ENCODE measurements at places on chromosomes 3 and 15.

DNA sequence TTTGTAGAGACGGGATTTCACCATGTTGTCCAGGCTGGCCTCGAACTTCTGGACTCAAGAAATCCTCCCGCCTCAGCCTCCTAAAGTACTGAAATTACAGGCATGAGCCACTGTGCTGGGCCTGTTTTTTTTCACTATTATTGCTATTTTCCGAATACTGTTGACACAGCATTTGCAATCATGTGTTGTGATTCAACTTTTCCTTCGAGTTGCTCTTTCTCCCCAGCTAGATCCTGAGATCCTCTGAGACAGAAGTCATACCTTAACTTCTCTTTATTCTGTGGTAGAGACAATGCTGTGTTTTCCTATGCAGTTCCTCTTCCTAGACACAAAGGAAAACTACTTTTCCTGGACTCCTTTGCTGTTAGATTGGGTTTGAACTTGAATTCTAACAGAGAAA is 46.4 kb upstream of the USP3 start:
- no peak for DNase-seq

- DNase-seq: no peak
These were observed 138.3 kb downstream of the ALDH1A2 start for GRCh38 chr15:57927091-57927631.

DNA sequence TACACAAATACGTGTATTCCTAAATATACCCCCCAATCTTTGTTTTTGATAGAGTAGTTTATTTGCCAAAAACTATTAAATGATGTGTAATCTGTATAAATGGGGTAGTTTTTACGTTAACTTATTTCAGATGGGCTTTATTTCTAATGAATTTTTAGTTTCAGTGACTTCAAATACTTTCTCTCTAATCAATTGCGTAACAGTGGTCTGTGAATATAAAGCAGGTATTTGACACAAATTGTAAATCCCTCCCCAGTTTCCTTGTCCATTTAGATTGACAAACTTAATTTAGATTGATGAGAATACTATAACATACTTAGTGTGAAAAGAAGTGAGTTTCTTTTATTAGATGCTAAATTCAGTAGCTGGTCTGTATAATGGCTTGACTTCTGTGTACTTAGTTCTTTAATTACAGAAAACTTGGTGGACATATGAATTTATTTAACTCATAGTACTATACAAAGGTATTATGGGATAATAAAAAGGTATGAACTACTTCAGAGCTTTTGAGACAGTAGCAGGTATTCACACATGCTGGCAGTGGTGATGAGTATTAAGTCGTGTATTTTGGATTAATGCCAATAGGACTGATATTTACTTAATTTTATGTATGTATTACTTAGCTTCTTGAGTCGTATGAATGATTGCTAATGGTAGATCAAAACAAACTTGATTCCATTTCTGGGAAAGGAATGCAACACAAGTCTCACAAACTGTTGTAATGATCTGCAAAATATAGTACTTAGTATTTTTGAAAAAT is 81.6 kb downstream of the STT3B start:
- peak; percentile 26 for DNase-seq

GRCh38 chr3:89238846-89239245 is 131.4 kb downstream of the EPHA3 start:
- peak; percentile 48 for DNase-seq

GRCh38 chr3:131972550-131972949 is 62.3 kb downstream of the CPNE4 start:
- no peak for DNase-seq

GRCh38 chr3:39358333-39358732 is 24.8 kb upstream of the SLC25A38 start:
- DNase-seq: no peak

- DNase-seq: no peak
These were observed 159.9 kb downstream of the FMN1 start for GRCh38 chr15:33034588-33034987.

DNA sequence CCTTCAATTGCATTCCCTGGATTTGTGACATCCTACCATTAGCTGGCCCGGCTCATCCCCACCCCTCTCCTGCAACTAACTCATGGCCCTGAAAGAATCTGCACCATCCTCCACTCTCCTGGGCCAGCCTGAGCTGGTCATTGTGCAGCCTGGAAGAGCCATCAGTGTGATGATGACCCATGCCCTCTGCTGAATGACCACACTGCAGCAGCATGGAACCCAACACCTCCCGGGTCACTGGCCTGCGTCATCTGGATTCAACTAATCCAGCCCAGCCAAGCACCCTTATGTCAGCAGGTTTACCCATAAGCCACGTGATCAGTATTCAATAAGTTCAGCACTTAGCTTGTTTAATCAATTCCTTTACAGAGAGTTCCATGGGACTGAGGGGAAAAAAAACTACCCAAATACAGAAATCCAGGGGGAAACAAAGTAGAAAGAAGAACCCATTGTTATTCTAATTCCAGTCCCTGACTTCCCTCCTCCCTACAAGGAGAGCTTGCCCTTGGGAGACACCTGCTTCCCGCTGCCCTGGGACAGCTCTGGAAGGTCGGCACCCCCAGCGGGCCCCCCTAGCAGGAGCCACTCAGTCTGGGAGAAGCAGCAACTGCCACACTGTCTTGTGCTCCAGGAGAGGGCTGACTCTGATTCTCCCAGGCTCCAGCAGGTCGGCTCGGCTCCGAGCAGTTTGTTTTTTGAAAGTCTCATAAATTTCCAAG is 309.1 kb upstream of the TLE3 start:
- no peak for DNase-seq

DNA sequence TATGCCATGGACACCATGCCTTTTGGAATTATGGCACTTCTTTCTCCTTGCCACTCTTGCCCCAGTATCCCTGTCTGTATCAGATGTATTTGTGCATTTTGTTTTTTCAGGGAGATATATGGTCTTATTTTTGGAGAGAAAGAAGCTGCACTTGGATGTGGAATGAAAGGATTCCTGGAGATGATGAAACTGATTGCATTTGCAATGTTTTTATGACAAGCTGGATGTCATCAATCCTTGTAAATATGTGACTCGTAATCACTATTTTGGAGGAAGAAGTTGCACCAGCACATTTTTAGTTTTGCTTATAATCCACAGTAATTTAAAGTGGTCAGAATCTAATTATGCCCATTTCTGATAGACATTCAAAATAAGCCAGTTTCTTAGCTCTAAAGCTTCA is 165.0 kb downstream of the NR1D2 start:
- DNase-seq: peak; percentile 28

DNA sequence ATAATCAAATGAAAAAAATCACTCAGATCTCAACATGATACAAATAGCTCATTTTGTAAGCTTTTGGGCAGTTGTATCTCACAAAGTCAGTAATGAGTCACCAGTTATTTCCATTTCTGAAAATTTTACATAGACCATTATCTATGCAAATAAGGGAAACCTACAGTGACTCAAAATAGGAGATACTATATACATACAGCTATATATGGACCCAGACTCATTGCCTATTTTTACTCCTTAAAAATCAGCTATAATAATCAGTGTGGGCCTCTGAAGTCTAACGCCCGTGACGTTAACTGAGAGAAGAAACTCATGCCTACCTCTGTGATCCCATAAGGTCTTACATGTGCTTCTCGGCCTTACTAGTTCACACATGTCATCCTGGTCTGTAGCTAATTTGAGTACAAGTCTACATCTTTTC is 31.6 kb downstream of the LRIG1 start:
- DNase-seq: peak; percentile 44
